LoVo (cell line): ENCODE measurements at places on chromosomes 5 and 9.

DNA sequence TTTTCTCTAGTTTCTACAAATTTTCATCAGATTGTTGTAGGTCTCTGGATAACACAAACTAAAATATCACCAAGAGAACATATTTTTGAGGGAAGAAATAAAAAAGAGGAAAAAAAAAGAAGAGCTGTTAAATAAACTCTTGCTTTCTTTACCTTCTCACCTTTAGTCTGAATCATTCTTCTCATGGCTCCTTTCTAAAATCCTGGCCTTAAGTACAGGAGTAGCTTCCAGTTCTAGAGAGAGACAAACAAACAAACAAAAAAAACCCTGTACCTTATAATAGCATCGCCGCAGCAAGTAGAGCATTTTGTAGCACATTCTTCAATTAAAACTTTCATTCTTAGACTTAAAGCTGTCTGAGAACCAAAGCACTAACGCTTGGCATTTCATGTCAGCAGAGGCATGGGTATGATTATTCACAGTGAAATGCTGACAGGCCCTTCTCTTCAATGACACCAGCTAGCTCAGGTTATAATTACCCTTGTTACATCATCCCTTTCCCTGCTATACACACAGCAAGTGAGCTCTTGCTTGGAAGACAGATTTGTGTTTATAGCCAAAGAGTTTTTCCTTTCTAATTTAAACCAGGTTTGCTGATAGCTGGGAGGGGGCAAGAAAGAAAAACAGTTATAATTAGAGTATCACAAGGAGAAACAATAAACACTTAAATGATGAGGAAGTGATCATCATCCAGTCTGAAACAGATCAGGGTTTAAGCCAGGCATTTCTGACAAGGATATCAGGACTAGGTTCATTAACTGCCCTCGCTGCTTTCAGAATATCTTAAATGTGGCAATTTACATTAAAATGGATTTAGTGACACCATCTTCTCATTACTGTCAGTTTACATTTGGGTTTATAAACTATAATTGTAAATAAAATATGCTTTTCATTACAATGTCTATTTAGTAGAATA is 510.9 kb upstream of the ZNF608 start:
- no peak for DNase-seq

GRCh38 chr5:167064198-167064776 is 1227.2 kb upstream of the WWC1 start:
- no peak for DNase-seq

DNA sequence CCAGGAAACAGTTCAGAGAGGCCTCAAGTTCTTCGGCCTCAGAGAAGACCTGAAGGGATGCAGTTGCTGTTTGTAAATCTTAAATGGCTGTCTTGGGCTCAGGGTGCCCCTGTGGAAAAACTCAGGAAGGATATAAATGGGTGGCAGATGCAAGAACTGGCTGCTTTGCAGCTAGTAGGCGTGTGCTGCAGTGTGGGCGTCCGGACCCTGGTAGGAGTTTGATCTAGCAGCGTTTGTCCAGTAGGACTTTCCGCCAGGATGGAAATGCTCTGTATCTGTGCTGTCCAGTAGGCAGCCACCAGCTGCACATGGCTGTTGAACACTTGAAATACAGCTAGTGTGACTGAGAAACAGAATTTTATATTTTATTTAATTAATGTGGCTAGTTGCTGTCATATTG is 7.7 kb downstream of the CDX1 start:
- no peak for DNase-seq

DNA sequence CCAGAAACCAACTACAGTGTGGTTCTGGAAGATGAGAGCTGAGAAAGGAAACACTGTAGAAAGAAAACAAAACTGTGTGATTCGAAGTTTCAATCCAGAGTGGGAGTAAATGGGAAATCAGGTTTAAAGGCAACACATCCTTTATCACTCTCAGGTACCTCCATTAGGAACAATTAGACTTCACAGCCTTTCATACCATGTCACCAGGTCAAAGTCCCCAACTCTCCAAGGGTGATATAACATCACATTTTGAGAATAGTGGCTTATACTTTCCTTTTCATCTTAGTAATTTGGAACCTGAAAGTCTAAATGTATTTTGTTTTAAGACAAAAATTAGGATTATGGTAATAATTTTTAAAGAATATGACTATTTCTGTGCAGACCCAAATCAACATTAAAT is 194.9 kb upstream of the WWC1 start:
- no peak for DNase-seq

DNA sequence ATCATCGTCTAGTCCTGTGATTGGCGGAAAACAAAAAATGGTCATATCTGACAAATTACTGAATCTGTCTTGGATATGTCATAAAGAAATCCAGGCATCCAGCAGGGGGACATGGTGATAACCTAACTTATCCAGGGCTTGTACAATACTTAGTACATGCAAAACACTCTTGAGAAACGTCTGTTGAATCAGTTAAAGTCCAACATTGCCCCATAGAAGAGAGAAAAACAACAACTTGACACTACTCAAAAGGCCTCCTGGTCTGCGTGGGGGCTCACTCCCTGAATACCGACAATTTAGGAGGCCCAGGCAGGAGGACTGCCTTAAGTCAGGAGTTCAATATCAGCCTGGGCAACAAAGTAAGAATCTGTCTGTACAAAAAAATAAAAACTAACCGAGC is 217.5 kb downstream of the DCP2 start:
- no peak for DNase-seq

DNA sequence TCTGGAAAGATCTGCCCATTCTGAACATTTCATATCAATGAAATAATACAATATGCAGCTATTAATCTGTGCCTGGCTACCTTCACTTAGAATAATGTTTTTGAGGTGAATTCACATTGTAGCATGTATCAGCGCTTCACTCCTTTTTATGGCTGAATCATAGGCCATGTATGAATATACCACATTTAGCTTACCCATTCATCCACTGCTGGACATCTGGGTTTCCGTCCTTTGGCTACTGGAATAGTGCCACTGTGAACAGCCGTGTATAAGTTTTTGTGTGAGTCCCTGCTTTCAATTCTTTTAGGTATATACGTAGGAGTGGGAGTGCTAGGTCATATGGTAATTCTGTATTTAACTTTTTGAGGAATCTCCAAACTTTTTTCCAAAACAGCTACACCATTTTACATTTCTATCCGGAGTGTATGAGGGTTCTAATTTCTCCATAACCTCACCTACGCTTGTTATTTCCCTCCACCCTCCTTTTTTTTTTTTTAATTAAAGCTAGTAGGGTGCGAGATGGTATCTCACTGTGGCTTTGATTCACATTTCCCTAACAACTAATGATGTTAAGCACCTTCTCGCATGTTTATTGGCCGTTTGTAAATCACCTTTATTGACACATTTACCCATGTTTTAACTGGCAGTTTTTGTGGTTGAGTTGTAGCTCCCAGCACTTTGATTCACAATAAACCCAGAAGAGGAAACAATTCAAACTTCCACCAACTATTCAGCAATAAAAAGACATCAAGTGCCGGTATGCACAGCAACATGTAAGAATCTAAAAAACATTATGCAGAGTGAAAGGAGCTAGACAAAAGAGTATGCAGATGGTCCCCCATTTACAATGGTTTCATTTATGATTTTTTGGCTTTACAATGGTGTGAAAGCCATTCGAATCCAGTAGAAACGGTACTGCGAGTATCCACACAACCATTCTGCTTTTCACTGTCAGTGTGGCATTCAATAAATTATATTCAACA is 8.1 kb downstream of the SEMA4D start:
- no peak for DNase-seq

GRCh38 chr9:77534376-77535057 is 113.6 kb downstream of the GNA14 start:
- DNase-seq = no peak
